ENCODE measurements at places on chromosomes 3 and 15. TPM values are rescaled to one million over a fixed set of nuclear protein-coding genes. Genes with fewer than 3 reads are reported as not detected.

GRCh38 chr15:23924686-23925085 lies 237.6 kb upstream of the NDN start:
- DNase-seq: no peak
- H3K36me3 ChIP-seq: no peaks in the 10 kb centered on the region
- no peak overlapping the region for H3K27ac ChIP-seq
- H3K27me3 ChIP-seq: no peaks in the 10 kb centered on the region

DNA sequence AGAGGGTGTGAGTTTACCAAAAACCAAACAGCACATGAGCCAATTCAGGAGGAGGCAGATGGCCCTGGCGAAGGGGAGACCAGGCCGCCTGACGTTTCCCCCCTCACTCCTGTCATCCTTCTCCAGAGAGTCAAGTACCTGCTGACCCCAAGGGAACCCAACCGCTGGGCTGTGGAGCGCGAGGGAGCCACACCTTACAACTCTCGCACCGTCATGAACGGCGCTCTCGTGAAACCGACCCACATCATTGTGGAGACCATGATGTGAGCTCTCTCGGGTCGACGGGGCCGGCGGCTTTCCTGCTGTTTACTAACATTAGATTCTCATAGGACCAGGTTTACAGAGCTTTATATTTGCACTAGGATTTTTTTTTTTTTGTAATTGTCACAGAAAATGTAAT lies 55.4 kb downstream of the GRIP2 start:
- no peaks in the 10 kb centered on the region for H3K4me1 ChIP-seq
- H3K36me3 ChIP-seq: peaks cover 4% of the 10 kb centered on the region
- no peak overlapping the region for H3K4me3 ChIP-seq
- no peak overlapping the region for H3K27ac ChIP-seq
- no peaks in the 10 kb centered on the region for H3K27me3 ChIP-seq
- no peak for DNase-seq

DNA sequence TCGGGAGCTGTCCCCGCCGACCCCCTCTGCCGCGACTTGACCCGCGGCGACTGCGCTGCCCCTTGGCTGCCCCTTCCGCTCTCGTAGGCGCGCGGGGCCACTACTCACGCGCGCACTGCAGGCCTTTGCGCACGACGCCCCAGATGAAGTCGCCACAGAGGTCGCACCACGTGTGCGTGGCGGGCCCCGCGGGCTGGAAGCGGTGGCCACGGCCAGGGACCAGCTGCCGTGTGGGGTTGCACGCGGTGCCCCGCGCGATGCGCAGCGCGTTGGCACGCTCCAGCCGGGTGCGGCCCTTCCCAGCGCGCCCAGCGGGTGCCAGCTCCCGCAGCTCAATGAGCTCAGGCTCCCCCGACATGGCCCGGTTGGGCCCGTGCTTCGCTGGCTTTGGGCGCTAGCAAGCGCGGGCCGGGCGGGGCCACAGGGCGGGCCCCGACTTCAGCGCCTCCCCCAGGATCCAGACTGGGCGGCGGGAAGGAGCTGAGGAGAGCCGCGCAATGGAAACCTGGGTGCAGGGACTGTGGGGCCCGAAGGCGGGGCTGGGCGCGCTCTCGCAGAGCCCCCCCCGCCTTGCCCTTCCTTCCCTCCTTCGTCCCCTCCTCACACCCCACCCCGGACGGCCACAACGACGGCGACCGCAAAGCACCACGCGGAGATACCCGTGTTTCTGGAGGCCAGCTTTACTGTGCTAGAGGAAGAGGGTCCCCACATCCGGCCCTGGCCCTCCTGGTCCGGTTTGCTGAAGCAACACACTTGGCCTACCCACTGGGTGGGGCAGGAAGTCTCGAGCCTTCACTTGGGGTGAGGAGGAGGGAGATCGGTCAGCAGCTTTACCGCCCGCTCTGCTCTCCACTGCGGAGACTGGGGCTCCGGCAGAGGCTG lies at the start of gene RASSF1:
RASSF1 (minus strand) TSS at position 389 of the 882 bp plus-strand sequence; CDS start at position 358, 31 bp downstream.
- DNase-seq: no peak
- 0 out of 2 replicates have a peak within 1 kb of the TSS, but pooled peaks have one; percentile 26 for H3K27ac ChIP-seq
- peak within 1 kb of the TSS; percentile 28 for H3K4me3 ChIP-seq
- H3K36me3 ChIP-seq: peaks cover 8% of the 10 kb centered on the region
- no peaks in the 10 kb centered on the region for H3K27me3 ChIP-seq
- 0 out of 2 replicates have a peak, but pooled peaks cover 6% of the 10 kb centered on the region for H3K4me1 ChIP-seq

DNA sequence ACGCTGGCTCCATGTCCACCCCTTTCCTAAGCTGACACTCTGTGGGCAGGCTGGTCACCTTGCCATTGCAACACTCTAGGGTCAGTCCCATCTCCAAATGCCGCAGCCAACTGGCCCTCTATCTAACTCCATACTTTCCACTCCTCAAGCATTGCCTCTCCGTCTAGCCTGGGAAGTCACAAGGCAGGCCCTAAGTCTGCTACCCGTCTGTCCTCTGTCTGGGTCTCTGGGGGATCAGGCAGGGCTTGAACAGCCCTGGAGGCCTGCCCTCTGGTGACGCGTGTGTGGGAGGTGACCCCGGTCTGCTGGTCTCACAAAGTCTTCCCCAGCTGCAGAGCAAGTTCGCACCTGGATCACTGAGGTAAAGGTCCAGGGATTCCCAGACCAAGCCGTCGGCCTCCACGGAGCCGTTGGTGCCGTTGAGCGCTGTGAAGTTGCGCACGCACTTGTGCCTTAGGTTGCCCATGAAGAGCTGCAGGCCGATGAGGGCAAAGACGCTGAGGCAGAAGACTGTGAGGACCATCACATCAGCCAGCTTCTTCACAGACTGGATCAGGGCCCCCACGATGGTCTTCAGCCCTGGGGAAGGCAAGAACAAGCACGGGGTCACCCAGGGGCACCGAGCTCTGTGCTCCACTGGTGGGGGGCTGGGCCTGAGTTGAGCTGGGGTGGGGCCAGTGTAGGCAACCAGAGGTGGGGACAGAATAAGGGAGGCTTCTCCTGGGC lies 39.9 kb downstream of the SCN5A start:
- H3K4me1 ChIP-seq: no peaks in the 10 kb centered on the region
- DNase-seq: no peak
- H3K27ac ChIP-seq: no peak overlapping the region
- H3K4me3 ChIP-seq: no peak overlapping the region

DNA sequence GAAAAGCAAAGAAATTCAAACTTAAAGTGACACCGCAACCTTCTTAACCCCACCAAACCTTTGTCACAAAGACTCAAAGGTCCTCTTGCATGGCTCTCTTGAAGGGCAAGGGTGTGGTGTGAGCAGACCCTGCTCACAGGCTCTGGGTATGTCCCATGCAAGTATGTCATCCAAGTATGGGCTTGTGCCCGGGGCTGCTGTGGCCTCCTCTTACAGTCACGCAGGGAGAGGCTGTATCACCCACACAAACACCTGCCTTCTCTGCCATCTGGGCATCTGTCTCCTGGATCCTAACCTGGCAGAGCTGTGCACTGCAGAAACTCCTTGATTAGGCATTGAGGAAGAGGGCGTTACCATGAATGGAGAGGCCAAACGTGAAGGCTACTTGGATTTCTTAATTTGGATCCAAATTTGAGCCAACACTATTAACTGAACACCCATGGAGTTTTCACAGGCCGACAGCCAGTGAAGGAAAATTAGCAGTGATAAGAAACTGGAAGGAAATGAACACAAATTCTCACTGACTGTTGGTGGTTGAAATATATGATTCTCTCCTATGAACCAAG lies 146.6 kb downstream of the DUT start:
- H3K27me3 ChIP-seq: no peaks in the 10 kb centered on the region
- no peaks in the 10 kb centered on the region for H3K4me1 ChIP-seq
- DNase-seq: no peak
- no peak overlapping the region for H3K4me3 ChIP-seq
- no peaks in the 10 kb centered on the region for H3K36me3 ChIP-seq

DNA sequence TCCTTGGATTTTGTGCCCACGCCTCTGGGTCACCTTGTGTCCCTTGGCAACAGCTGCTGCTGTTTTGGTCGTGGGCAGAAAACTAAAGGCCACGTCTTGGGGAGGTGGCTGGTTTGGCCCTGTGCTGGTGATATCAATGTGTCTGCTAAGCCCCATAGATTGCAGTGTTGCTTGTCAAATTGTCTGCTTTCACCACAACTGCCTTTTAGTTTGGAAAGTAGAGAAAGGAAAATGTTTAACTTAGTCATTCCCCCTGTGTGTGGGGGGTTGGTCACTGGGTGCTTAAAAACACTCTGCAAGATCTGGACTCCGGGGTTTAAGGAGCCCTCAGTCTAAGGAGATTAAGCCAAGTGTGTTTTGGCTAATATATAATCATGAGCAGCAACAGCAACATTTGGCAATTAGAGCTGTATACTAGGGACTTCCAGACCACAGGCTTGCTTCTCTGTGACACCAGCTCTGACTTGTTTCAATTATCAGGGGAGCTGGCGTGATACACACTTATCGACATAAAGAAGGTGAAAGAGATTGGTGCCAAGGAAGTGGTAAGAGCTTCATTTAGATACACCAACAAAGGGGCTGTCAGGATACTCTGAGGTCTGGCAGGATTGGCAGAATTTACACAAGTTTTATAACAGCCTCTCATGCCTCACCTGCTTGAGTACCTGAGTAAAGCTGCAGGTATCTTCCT lies 3.5 kb downstream of the SMAD3 start:
- H3K36me3 ChIP-seq: peaks cover 27% of the 10 kb centered on the region
- H3K27ac ChIP-seq: peak overlapping the region; percentile 100
- DNase-seq: no peak
- H3K27me3 ChIP-seq: no peaks in the 10 kb centered on the region
- peaks cover 45% of the 10 kb centered on the region for H3K4me1 ChIP-seq
- peak overlapping the region; percentile 98 for H3K4me3 ChIP-seq

- no peaks in the 10 kb centered on the region for H3K4me1 ChIP-seq
- H3K27ac ChIP-seq: no peak overlapping the region
- no peak overlapping the region for H3K4me3 ChIP-seq
- no peaks in the 10 kb centered on the region for H3K36me3 ChIP-seq
- DNase-seq: no peak
These were observed 256.8 kb upstream of the RARB start for GRCh38 chr3:25171118-25171807.

DNA sequence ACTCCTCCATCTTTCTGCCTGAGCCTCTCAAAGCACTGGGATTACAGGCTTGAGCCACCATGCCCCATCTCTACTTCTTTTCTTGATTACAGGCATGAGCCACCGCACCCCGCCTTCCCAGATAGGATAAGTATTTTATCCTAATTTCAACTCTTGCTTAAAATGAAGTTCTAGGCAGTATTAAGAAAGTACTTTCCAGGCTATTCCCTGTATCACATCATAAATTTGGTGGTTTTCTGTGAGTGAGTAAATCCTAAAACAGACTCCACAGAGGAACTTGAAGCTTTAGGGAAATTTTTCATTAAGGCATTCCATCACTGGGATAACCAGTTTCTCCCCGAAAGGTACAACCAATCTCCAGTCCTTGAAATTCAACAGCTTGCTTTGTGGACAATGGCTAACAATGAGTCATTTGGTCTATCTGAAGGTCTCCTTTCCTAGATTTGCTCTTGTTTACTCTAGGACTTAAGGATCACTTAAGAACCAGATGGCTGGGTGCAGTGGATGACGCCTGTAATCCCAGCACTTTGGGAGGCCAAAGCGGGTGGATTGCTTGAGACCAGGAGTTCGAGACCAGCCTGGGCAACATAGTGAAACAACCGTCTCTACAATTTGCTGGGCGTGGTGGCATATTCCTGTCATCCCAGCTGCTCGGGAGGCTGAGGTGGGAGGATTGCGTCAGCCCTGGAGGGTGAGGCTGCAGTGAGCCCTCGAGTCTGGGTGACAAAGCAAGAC lies 49.7 kb upstream of the SKIL start:
- H3K4me3 ChIP-seq: no peak overlapping the region
- H3K4me1 ChIP-seq: no peaks in the 10 kb centered on the region
- no peaks in the 10 kb centered on the region for H3K36me3 ChIP-seq
- no peak overlapping the region for H3K27ac ChIP-seq
- DNase-seq: no peak
- no peaks in the 10 kb centered on the region for H3K27me3 ChIP-seq

DNA sequence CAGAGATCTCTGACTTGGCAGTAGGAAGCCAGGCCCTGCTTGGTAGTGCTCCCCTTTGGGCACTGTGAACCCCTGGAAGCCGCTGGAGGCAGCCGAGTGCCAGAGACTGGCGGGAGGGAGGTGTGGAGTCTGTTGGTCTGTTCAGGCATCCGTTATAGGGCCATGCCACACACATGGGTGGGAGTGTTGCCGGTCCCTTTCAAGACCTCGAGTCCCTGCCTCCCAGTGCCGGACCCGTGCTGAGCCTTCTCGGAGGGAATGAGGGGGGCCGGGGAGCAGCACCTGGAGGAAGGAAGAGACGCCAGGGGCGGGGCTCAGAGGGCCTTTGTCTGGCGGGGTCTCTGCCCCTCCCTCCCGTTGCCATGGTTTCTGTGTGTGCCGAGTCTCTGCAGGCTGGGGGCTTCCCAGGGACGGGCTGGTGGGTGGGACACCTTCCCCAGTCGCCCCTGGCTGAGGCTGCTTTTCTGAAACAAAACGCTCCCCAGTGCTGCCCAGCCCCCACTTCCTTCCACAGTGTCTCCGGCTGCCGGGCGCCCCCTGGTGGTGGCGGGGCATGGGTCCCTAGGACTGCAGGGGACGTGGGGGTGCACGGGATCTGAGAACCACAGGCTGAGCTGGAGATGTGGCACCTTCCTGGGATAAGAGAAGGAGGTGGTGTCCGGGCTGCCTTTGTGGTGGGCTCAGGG lies 10.0 kb downstream of the GNAI2 start:
- peak overlapping the region; percentile 27 for H3K4me3 ChIP-seq
- DNase-seq: no peak
- no peaks in the 10 kb centered on the region for H3K36me3 ChIP-seq
- peaks cover 53% of the 10 kb centered on the region for H3K4me1 ChIP-seq

ZDHHC19 gene
- total RNA-seq: 0.33 TPM

ANKRD34C gene
- total RNA-seq: not detected

SUSD5 gene
- 16.3 TPM for total RNA-seq

All from Panc1 (cell line).